HT1080 (cell line): ENCODE measurements at places on chromosomes 16 and 17. TPM values are rescaled to one million over a fixed set of nuclear protein-coding genes. Genes with fewer than 3 reads are reported as not detected.

GRCh38 chr16:8936421-8936820, 27.3 kb downstream of the USP7 start:
- peak; percentile 60 for DNase-seq

- DNase-seq: peak; percentile 71
These were observed 41.8 kb downstream of the MYO18A start for GRCh38 chr17:29138184-29138955.

The CISD3 gene
- total RNA-seq: 14.3 and 15.2 TPM in 2 replicates

The TP53TG3D gene
- 1.1 and 2.0 TPM in 2 replicates for total RNA-seq

GRCh38 chr16:84514874-84515835, 10.7 kb upstream of the MEAK7 start:
- no peak for DNase-seq

The C16orf96 gene
- not detected in 2 replicates for total RNA-seq

GRCh38 chr17:31596382-31597323, 205.2 kb downstream of the RAB11FIP4 start:
- peak; percentile 98 for DNase-seq

GRCh38 chr17:28667870-28668269, 5.9 kb downstream of the SUPT6H start:
- DNase-seq: no peak

The KRT39 gene
- not detected in 2 replicates for total RNA-seq

DNA sequence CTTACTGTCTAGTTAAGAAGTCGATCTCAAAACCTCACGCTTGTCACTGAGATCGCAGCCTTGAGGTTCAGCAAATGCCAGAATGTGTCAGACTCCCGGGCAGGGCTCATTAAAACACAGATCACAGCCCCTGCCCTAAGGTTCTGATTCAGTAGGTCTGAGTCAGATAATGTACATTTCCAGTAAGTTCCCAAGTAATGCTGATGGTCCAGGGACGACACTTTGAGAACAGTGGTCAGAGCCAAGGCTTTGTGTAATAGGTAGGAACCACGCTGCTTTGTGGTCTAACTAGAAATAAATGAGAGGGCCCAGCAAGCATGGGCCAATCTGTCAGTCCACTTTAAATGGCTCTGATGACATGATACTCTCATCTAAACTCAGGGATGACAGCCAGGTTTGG, 228.6 kb downstream of the ZFHX3 start:
- peak; percentile 53 for DNase-seq

DNA sequence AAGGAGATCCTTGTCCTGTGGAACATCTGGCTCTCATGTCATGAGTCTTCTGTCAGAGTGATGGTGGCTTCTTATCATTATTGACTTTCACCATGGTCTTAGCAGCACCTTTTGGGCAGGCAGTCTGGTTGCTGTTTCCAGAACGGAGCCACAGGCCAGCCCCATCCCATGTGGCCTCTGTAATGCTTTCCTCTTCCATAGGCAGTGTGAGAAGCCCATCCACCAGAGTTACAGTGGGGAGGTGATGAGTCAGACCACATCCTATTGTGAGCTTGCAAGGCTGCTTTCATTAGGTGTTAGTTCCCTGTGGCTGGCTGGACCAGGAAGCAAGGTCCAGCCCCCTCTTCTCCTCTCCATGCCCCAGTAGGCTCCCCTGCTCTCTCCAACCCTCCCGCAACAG, 30.8 kb upstream of the SPACA3 start:
- DNase-seq: peak; percentile 63
